Aorta (tissue), 5 donors: ENCODE measurements at places on chromosomes 4 and X. TPM values are rescaled to one million over a fixed set of nuclear protein-coding genes. Genes with fewer than 3 reads are reported as not detected.

Gene HHIP
- total RNA-seq = 0.03 TPM

Gene CXCR3
- 0.49 TPM for total RNA-seq

DNA sequence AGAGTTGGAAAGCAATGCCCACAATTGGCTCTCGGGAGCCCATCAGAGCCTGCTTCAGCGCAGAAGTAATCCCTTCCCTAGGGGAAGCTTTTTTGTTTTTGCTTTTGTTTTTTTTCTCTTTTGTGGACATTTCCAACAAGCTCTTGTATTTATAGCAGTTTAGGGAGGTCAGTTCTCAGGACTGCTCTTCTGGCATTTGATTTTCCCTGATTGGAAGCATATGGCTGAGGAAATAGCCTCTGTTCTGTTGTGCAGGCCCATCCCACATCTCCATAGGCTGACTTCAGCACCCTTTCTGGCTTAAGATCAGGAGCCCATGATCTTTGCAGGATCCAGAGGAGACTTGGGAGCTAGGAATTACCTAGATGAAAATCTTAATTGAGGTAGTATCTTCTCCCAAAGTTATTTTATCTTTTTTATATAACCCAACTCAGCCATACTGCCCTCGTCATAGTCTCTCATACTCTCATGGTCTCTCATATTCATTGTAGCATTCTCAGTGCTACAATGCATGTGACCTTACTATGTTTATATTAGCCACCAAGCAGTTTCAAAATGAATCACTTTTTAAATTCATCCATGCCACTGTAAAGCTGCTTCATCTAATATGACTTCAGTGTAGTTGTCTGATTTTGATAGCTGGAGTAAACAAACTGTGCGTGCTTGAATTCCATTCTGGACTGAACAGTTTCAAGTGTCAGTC is 16.7 kb downstream of the PAGE4 start:
- no peak for DNase-seq

DNA sequence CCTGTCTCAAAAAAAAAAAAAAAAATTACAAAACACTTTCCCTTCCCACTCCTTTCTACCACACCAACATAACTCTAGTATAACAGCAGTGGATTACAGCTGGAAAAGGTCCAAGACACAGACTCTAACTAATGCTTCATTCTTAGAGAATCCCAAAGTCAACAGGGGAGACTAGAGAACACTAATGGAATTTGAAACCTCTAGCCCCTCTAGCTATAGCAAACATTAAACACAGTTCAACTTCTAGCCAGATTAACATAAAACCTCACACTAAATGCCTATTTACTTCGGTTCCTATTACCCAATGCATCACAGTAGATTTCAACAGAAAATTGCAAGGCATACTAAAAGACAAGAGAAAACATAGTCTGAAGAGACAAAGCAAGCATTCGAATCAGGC is 10.5 kb upstream of the DHX15 start:
- DNase-seq = no peak

- no peak for DNase-seq
Observed at GRCh38 chrX:11591723-11592346, 73.9 kb downstream of the ARHGAP6 start.

- DNase-seq = no peak
Observed at GRCh38 chrX:82362550-82362949, 1145.5 kb upstream of the POU3F4 start.
